ENCODE measurements at places on chromosomes 5 and 9.
A peak's percentile ranks its signal among the peaks of the same experiment; 100 is the strongest.

DNA sequence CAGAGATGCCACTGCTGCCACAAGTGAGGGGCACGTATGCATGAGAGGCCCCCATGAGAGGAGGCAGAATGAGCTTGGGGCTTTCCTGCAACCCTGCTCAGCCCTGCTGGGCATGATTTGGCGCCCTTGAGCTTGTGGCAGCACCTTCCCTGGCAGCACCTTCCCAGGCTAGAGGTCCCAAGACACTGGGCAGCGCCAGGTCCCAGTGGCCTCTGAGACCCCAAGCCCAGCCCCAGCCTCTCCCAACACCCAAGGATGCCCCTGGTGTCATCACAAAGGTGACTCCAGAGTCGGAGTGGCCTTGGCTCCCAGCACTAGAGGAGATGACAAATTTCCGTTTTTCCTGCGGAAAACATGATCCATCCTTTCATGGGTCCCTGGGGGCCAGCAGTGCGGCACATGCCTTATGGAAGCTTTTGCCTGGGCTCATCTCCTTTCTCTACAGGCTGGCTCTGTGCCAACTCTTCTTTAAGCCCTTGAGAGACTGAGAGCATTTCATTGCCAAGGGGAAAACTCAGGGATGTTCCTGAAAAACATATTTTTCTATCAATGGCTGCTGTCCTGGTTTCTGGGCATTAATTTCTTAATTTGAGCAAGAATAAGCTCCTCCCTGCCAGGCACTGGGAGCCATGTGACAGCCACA, 77.1 kb upstream of the ADAMTS2 start:
- no peaks in the 10 kb centered on the region for H3K4me1 ChIP-seq
- DNase-seq: no peak
- H3K27me3 ChIP-seq: no peaks in the 10 kb centered on the region
- no peak overlapping the region for H3K4me3 ChIP-seq
- H3K27ac ChIP-seq: no peak overlapping the region

GRCh38 chr5:143168171-143168741, 235.2 kb downstream of the NR3C1 start:
- H3K4me3 ChIP-seq: no peak overlapping the region
- no peak overlapping the region for H3K27ac ChIP-seq
- H3K36me3 ChIP-seq: no peaks in the 10 kb centered on the region

- no peak overlapping the region for H3K27ac ChIP-seq
- H3K36me3 ChIP-seq: peaks cover 7% of the 10 kb centered on the region
- no peak overlapping the region for H3K4me3 ChIP-seq
- H3K4me1 ChIP-seq: no peaks in the 10 kb centered on the region
- DNase-seq: no peak
Measured at GRCh38 chr5:76570153-76570552, 53.0 kb downstream of the F2RL2 start.

DNA sequence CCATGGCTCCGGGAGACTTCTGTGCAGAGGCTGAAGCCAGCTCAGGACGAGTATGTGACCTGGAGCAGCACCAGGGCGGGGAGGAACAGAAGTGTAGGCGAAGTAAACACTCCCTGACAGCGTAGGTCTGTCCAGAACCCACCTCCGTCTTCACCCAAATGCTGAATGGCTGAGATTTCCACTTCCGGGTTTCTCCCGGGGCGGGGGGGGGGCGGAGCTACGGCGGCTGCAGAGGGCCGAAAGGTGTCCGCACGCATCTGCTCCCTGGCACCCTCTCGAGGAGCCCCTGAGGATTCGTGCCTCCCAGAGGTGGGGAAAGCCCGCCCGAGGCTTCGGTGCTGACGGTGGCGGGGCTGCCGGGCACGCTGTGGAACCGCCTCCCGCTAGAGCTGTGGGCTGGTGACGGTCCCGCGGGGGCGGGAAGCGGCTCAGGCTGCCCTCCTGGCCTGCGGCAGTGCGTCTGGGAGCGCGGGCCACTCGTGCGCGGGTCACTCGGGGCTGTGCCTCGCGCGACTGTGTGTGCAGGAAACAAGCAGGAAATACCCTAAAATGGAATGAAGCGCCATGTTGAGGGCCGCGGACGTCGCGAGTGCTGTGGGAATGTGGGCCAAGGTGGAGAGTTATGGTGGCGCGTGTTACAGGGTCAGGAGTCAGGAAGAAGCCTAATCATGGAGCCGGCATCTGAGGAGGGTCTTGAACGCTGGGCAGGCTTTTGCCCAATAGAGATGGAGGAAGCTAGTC, 1425.4 kb downstream of the FOXD4L5 start:
- peak overlapping the region; percentile 32 for H3K27ac ChIP-seq
- no peak for DNase-seq
- no peak overlapping the region for H3K4me3 ChIP-seq
- H3K4me1 ChIP-seq: no peaks in the 10 kb centered on the region

- no peaks in the 10 kb centered on the region for H3K27me3 ChIP-seq
- H3K4me3 ChIP-seq: no peak within 1 kb of the TSS
- no peaks in the 10 kb centered on the region for H3K36me3 ChIP-seq
- no peak within 1 kb of the TSS for H3K27ac ChIP-seq
- no peak for DNase-seq
Measured at GRCh38 chr9:33795281-33795680, at the start of gene PRSS3. PRSS3 (plus strand) TSS chr9:33795561; CDS start chr9:33795574, 13 bp downstream.

GRCh38 chr9:6186691-6187090, 28.9 kb upstream of the IL33 start:
- H3K4me3 ChIP-seq: no peak overlapping the region
- H3K27ac ChIP-seq: no peak overlapping the region
- no peaks in the 10 kb centered on the region for H3K36me3 ChIP-seq
- no peak for DNase-seq
- no peaks in the 10 kb centered on the region for H3K4me1 ChIP-seq

GRCh38 chr5:180739271-180739670, 587 bp downstream of the OR2Y1 start:
- peaks cover 5% of the 10 kb centered on the region for H3K27me3 ChIP-seq
- no peak overlapping the region for H3K27ac ChIP-seq
- no peaks in the 10 kb centered on the region for H3K36me3 ChIP-seq
- DNase-seq: no peak

DNA sequence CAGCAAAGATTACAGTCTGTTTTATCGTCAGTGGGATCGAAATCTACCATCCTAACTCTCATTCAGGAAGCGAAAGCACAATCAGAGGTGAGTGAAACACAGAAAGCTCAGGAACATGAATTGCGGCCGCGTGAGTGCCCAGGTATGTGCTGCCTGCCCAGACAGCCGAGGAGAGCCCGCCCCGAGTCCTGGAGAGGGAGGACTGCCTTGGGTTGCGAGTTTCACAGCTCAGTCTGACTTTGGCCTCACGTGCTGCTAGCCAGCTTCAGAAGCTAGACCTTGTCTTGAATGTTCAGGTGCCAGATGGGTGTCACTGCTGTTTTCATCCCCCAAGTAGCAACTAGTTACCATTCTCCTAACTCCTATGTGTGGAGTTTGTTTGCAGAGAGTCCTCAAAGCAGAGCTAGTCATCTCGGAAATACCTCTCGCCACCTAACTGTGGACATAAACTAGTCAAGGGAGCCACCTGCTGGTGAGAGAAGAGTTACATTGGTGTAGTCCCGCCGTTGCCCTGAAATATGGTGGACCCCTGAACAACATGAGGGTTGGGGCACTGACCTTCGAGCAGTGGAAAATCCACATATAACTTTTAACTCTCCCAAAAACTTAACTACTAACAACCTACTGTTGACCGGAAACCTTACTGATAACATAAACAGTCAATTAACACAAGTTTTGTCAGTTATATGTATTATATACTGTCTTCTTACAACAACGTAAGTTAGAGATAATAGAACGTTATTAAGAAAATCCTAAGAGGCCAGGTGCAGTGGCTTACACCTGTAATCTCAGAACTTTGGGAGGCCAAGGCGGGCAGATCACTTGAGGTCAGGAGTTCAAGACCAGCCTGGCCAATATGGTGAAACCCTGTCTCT, 80.9 kb downstream of the GOLPH3 start:
- H3K27me3 ChIP-seq: no peaks in the 10 kb centered on the region
- no peaks in the 10 kb centered on the region for H3K36me3 ChIP-seq
- H3K4me1 ChIP-seq: no peaks in the 10 kb centered on the region
- no peak overlapping the region for H3K4me3 ChIP-seq
- peak; percentile 56 for DNase-seq

DNA sequence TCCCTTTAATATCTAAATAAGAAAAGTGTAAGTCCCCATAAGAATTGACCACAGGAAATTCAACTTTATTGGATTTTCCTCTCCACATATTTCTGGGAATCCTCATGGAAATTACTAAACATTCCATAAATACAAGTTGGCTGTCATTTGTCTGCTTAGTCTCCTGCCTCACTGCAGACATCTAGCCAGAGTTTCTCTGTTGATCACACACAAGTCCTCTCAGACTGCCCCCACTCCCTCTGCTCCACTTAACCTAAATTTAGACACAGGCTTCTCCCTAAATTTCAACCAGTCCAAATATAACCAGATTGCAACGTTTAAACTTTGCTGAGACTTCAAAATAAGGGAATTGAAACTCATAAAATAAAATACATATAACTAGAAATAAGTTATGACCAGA, 982.1 kb downstream of the DTWD2 start:
- DNase-seq: no peak
- H3K27ac ChIP-seq: no peak overlapping the region
- H3K4me1 ChIP-seq: no peaks in the 10 kb centered on the region
- no peak overlapping the region for H3K4me3 ChIP-seq
- H3K36me3 ChIP-seq: no peaks in the 10 kb centered on the region

DNA sequence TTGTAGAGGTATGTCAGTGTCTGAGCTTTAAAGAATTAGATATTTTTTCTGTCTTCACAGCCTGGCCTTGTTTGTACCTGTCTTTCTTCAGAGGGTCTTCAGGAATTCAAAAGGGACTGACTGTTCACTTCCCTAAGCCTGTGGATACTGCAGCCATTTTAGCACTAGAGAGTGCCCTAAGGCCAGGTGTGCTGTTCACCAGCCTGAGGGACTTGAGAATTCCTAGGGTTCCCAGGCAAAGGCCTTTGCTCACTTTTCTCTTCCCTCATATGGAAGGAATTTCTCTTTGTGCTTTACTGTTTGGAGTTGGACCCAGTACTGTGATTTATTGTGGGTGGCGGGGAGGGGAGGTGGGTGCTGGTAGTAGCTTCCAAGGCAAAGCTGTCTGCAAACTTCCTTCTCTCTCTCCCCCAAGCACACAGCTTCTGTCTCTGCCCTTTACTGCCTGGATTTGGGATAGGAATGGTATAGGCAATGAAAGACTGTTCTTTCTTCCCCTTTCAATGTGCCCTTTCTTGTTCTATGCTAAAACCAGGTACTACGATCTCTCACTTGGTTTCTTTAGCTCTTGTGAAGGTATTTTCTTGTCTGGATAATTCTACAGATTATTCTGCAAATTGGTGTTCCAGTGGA, 9.7 kb upstream of the LRRC70 start:
- H3K36me3 ChIP-seq: no peaks in the 10 kb centered on the region
- H3K4me1 ChIP-seq: no peaks in the 10 kb centered on the region
- H3K27ac ChIP-seq: no peak overlapping the region
- no peak for DNase-seq

GRCh38 chr9:117744856-117745389, 40.7 kb downstream of the TLR4 start:
- H3K4me3 ChIP-seq: no peak overlapping the region
- peaks cover 3% of the 10 kb centered on the region for H3K27me3 ChIP-seq
- H3K4me1 ChIP-seq: peaks cover 6% of the 10 kb centered on the region
- no peaks in the 10 kb centered on the region for H3K36me3 ChIP-seq

- no peak overlapping the region for H3K4me3 ChIP-seq
- DNase-seq: no peak
- no peaks in the 10 kb centered on the region for H3K36me3 ChIP-seq
- H3K4me1 ChIP-seq: no peaks in the 10 kb centered on the region
- H3K27ac ChIP-seq: no peak overlapping the region
- H3K27me3 ChIP-seq: no peaks in the 10 kb centered on the region
Measured at GRCh38 chr5:53368516-53368915, 111.9 kb upstream of the FST start.

DNA sequence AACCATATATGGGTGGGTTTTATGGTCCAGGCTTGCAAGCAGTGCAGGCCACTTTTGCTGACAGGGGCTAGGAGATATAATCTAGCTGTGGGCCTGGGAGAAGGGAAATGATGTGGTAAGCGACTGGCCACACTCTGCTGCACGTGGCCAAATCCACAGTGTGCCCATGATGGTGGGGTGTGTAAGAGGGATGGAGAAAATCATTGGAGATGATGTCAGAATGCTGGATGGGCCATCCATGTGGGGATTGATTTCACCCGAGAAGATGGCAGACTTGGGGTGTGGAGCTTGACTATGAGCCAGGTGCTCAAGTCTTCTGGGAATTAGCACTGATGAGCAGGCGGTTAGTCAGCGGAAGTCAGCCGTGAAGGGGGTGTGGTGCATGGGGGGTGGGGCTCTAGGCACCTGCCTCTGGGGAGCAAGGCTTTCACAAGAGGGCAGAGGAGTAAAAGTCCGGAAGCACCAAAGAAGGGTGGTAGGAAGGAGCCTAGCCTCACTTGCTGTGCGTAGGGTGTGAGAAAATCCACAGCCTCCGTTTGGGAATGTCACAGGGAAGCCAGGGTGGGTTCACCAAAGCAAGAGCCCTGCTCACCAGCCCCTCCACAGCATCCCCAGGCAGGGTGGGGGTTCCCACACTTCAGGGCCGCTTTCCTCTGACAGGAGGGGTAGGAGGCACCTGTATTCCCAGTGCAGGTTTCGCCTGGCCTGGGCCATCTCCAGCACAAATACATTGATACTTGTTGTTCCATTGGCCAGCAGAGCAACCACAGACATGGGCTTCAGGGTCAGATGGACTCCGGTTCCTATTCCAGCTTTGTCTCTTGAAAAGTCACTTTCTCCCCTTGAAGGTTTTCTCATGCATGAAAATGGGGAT, 44.5 kb upstream of the ANGPTL2 start:
- H3K27me3 ChIP-seq: no peaks in the 10 kb centered on the region
- H3K36me3 ChIP-seq: no peaks in the 10 kb centered on the region
- DNase-seq: no peak
- no peaks in the 10 kb centered on the region for H3K4me1 ChIP-seq

DNA sequence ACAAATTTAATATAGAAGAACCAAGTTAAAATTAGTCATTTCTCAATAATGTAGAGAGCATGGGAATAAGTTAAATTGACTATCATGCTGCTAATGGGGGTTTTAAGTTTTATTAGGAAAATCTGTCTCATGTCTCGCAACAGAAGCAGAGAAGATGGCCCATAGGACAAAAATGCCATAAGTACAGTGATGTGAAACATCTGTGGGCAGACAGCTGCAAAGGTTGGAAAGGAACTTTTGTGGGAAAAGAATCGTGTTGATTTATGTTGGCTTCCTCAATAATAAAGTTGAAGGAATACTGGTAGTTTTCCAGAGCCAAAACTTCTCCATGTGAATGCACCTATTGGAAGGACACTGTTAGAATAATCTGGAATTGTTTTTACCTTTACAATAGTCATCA, 44.8 kb downstream of the VCAN start:
- H3K4me1 ChIP-seq: no peaks in the 10 kb centered on the region
- H3K27me3 ChIP-seq: no peaks in the 10 kb centered on the region
- H3K27ac ChIP-seq: no peak overlapping the region
- no peak for DNase-seq
- H3K36me3 ChIP-seq: no peaks in the 10 kb centered on the region

DNA sequence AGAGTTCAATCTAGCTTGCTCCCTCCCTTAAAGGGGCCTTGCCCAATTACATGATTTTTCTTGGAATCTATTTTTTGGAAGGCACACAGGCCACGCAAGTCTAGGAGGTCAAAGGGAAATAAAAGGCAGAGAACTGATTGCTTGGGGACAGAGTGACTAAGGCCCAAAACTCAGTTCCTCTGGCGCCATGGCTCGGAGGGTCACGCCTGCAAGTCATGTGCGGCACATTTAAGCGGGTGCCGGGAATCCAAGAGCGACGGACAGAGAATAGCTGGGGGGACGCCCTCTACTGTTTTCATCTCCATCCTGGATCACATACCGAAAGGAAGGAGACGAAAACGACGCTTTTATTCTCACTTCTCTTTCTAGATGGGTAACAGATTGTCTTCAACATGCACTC, 78.6 kb downstream of the FREM1 start:
- no peak for DNase-seq
- H3K27me3 ChIP-seq: no peaks in the 10 kb centered on the region
- H3K36me3 ChIP-seq: no peaks in the 10 kb centered on the region
- no peaks in the 10 kb centered on the region for H3K4me1 ChIP-seq
- no peak overlapping the region for H3K27ac ChIP-seq

Data from liver (tissue), 10 donors.